IgD-negative memory B cell (primary cell): ENCODE measurements at places on chromosomes 4 and X. TPM values are rescaled to one million over a fixed set of nuclear protein-coding genes. Genes with fewer than 3 reads are reported as not detected.

Gene CYTL1
- polyA plus RNA-seq = not detected

Gene F11
- not detected for polyA plus RNA-seq

Gene ADH6
- polyA plus RNA-seq = not detected

Gene USP26
- polyA plus RNA-seq = not detected

Gene GAGE12J
- not detected for polyA plus RNA-seq

Gene TLR1
- polyA plus RNA-seq = 33.2 TPM

Gene STK32B
- polyA plus RNA-seq = not detected

Gene SSX4
- not detected for polyA plus RNA-seq
